Fibroblast of skin of right quadriceps (primary cell): ENCODE measurements at places on chromosomes 4 and X.
A peak's percentile ranks its signal among the peaks of the same experiment; 100 is the strongest.

GRCh38 chr4:123363729-123364128 is 32.9 kb upstream of the SPRY1 start:
- no peak for DNase-seq

GRCh38 chr4:15078682-15079642 is 76.7 kb downstream of the CPEB2 start:
- peak; percentile 5 for DNase-seq

DNA sequence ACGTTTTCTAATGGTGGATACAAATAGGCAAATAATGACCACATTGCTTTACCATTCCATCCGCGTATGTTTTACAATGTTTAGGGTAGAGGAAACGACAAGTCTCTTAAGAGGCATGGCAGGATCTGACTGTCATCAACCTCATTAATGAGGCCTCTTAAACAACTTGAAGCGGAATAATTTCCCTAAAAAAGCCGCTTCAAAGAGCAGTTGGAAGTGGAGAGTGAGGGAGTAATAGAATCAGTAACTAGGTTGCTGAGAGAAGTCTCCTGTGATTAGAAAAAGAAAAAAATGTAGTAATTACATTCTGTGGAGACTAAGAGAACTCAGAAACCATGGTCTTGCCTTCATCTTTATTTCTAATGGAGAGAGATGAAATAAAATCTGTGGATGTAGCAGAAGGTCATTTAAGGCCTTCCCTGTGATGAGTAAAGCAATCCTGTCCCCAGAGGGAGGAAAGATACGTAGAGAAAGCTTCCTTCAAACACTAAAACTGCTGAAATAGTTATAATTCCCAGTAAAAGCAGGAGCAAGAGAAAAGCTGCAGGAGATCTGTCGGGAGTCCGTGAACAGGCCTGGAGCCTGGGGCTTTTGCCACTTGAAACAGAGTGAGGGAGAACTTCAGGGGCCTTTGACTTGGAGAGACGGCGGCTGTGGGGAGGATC is 11.1 kb upstream of the SEPSECS start:
- peak; percentile 32 for DNase-seq

- peak; percentile 61 for DNase-seq
Observed at GRCh38 chr4:24024157-24024556, 134.3 kb upstream of the PPARGC1A start.

DNA sequence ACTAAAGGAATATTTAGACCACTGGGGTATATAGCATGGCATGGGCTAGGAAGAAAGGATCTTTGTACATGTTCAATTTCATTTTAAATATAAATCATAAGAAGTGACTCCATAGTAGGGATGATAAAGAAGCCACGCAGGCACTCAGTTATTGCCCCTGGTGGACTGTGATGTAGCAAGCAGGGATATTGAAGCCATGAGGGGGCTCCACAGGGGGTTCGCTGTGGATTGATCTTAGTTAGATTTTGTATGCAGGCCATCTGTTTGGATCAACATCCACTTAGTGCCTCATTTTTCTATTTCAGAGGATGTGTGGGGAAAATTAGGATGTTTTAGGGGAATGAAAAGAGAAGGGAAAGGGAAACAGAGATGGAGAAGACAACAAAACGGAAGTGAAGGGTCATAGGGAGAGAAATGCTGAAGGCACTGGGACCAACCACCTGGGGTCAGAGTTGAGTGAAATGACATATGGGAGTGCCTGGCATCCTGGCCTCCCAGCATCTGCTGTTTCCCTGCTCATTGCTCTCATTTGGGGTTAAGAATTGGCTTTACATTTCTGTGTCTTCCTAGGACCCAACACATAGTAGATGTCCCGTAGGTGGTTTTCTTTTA is 11.2 kb upstream of the FREM3 start:
- no peak for DNase-seq

GRCh38 chrX:24796204-24796603 is 102.5 kb downstream of the POLA1 start:
- no peak for DNase-seq

DNA sequence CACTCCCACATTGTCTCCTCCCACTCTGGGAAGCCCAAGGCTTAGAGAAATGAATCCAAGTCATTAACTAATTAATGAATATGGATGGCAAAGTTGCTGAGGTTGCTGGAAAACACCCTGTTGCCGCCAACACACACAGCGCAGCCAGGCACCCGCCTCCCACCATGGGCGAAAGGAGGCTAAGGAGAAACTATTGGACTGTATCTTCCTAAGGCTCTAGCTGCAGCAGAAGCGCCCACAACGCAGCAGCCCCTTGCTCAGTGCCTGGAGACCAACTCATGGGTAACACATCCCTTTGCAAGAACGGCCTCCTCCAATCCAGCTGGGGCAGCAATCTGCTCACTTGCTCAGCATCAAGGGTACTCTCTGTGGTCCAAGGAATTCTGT is 34.2 kb downstream of the TSC22D3 start:
- DNase-seq: no peak

GRCh38 chr4:153258750-153259149 is 54.5 kb downstream of the TRIM2 start:
- no peak for DNase-seq

DNA sequence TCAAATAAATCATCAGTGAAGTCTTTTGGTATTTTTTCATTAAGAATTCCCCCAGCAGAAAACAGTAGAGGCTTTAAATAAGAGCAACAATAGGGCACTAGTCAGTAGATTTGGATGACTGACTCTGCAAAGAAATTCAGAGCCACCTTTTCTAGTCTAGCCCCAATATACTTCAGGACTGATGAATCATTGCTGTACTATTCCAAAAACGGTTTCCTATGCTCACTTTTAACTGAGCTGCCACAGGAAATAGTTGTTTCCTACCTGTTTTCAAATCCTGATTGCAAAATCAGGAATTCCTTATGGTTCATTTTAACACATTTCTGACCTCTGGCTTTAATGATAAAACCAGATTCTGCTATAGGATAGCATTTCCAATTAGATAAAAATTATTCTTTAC is 171.6 kb downstream of the NR3C2 start:
- DNase-seq: no peak

DNA sequence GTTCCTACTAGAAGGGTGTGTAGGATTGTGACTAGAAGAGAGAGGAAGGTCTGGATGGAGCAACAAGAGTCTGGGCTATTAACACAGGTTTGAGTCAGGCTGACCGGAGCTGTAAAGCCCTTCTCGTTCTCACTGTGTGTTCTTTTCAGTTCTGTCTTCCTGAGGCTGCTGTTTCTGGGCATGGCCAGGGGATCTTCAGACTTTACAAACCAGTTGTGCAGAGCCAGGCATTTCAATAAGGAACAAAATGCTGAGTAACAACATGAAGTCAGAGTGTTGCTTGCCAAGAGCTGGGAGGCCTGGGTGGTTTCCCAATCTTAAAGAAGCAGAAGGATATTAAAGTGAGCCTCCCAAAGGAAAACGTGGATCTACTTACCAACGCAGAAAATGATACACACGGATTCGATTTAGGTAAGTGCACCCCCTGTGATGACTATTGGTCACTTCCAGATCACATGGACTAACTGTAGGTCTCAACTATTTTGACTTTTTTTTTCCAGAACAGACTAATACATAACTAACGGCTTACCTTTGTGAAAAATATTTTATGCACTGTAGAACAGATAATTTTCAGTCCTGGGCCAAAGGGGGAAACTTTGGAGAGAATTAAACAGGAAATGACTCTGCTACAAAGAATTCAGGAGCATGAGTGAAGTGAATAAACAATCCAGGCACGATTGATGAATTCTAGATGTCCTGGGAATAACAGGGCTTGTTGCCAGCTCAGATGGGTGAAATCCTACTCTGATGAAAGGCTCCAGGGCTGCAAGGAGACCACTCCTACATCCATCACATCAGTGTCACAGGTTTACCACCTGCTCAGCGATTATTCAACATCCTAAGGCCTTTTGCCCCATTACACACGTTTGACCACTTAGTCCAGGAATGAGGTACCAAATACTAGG is 94.5 kb downstream of the ANXA3 start:
- DNase-seq: peak; percentile 97

DNA sequence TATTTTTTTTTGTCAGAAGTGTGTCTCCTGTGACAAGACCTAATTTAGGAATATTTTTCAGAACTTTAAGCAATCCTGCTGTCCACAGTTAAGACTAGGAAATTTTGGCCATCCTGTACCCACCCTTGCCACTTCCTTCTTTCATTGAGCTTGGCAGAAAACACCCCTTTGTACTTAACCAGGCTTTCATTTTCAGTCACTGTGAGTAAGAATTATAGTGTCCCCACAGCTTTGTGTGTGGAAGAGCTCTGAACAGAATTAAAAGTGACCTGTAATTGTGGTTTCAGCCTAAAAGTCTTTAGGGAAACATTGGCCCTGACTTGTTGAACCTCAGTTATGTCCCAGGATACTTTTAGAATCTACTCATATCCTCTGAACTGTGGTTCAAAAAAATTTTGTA is 153.7 kb upstream of the BMP3 start:
- DNase-seq: no peak

DNA sequence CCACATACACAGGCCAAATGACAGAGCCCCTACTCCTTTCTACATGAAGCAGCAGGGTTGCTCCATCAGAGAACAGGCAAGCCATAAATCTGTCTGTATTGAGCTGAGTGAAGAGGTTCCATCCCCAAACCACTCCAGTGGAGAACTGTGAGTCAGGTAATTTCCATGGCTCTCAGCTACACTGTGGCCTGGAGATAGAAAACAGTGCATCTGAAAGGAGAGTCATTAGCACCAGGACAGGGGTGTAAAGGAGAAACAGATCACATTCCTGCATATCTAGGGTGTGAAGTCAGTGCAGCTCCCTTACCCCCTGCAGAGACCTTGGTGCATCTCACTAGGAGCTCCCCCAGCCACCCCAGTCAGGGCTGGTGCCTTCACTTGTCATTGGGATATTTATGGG is 314.7 kb downstream of the CHIC1 start:
- peak; percentile 1 for DNase-seq

- DNase-seq: no peak
Observed at GRCh38 chr4:37219990-37220389, 24.6 kb upstream of the NWD2 start.

GRCh38 chr4:23311983-23312382 is 577.9 kb downstream of the PPARGC1A start:
- DNase-seq: no peak

DNA sequence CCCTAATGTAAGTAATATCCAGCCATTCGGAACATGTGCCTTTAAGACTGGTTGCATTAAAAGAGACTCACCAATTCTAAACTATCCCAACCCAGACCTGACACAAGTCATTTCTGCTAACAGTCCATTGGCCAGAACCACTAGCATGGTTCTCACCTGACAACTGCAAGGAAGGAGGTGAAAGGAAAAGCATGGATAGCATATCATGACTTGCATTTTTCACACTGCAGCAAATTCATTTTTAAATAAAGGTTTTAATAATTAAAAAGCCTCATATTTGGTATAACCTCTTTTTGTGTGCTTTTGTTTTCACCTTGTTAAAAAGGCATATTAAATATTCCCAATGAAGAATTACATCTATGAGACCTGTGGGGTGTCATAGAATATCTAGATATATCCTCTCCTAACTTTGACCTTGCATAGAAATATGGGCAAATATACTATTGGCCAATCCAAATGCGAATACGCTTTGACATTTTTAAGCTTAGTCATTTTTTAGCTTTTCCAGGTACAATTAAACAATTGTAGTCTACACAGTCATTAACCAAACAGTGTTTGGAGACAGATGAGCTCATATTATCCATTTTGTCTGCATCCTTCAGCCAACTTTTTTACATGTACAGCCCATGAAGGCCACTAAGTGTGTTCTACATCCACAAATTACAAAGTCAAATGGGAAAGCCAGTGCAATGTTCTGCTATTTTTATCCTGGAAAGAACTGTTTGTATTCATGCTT is 295.3 kb downstream of the PDGFC start:
- no peak for DNase-seq

DNA sequence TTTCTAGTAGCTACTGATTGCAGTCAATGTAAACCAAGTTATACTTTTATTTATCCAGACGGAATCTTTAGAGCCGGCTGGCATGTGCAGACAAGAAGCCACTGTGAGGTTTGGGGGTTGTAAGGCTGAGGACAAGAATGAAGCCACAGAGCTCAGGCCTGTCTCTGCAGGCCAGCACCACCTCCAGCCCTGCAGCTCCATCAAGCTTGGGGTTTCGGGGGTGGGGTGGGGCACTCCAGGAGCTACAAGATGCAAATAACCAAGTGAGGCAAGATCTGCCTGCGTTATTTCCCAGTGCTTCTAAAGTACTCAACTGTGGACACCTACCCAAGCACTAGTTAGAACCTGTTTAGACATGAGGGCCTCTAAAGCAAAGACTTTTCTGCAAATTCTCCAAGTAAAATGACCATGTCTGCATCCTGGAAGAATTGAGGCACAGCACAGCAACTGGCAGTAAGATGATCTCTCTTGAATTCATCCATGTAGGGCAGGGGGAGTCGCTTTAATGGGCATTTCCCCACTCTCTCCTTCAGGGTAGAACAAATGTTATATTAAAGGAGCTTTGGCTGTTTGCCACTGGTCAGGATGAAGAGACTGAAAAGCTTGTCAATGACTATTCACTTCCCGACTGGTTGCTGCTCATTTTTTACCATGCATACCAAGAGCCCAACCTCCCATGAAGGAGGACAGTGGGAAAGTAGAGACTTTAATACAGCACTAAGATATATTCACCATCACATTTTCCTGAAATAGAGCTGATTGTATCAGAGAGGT is 222.5 kb downstream of the MGST2 start:
- peak; percentile 24 for DNase-seq

DNA sequence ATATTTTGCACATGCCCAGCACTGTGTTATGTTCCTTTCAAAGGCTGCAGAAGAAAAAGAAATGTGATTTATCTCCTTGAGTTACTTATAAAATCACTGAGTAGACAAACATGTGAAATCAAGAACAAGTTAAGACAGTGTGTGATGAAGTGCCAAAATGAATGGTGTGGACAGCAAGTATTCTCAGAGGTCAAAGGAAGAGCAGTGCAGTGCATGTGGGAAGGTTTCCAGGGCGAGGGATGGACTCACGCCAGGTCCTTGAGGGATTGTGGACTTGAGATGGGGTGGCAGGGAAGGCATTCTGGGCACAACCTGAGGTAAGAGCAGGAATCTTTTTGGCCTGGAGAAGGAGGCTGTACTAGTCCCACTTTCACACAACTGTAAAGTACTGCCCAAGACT is 115.5 kb downstream of the FNIP2 start:
- peak; percentile 19 for DNase-seq

DNA sequence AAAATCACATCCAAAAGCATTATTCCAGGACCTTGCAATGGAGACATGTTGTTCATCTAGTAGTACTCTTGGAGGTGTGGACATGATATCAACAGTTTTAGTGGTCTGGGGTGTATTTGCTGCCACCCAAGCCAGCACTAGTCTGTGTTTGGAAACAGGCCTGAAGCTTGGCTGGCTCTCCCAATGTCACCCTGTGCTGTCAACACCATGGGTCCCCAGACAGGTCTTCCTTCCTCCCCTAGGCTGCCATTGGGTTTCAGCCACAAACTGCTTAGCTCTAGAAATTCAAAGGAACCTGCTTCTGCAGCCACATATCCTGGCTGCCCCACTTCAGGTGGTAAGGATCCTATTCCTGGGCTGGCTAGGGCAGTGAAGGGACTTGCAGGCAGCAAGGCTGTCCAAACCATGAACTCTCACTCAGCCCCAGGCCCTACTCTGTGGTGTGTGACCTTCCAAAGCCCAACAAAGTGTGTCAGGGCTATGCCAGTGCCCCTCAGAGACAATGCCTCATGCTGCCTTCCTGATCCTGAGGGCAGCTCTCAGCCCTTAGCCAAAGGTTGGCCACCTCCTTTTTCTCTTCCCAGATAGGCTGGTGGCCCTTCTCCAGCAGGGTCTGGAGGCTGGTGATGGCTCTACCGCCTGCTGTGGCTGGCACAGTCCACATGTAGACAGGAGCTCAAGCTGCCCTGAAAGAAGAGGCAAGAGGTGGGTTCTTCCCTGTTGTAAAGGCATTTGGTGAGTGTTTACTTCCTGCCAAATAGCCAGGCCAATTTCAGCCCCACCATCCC is 18.3 kb downstream of the AMER1 start:
- no peak for DNase-seq

- no peak for DNase-seq
Observed at GRCh38 chrX:139751053-139751452, 43.1 kb upstream of the MCF2 start.
